ENCODE measurements at places on chromosomes 7 and 10.

- no peak for DNase-seq
Measured at GRCh38 chr7:12540850-12541249, 29.7 kb upstream of the SCIN start.

GRCh38 chr10:17648243-17649035, 4.5 kb downstream of the STAM start:
- peak; percentile 30 for DNase-seq

DNA sequence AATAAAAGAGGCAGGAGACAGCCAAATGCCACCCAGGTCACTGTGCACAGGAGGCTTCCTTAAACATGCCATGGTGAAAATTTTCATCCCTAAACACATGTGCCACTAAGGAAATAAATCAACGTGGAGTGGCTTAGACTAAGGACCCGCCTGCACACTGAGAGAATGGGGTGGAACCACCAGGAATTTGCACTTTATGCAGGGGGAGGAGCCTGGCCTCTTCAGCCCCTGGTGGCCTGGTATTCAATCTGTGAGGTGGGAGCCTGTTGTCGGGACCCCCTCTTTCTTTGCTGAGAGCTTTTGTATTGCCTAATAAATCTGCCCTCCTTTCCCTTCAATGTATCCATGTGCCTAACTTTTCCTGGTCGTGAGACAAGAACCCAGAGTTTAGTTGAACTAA, 204.6 kb upstream of the NRP1 start:
- no peak for DNase-seq

- no peak for DNase-seq
Measured at GRCh38 chr7:116592445-116592844, 67.6 kb downstream of the CAV1 start.

DNA sequence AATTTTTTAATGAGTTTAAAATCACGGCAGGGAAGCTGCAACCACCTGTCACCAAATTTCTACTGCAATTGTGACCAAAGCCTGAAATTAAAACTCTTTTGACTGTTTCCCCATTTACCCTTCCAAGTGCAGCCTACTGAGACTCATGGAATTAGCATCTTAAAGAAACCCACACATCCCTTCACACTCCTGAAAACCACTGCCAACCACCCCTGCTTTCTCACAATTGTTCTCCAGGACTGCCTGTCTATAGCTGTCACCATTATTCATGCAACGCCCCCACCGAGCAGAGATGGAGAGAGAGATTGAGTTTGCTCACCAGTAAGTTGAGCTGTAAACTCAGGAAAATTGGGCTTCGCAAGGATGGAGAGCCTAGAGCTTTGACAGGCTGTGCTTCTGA, 383.8 kb upstream of the SORCS1 start:
- DNase-seq = no peak

DNA sequence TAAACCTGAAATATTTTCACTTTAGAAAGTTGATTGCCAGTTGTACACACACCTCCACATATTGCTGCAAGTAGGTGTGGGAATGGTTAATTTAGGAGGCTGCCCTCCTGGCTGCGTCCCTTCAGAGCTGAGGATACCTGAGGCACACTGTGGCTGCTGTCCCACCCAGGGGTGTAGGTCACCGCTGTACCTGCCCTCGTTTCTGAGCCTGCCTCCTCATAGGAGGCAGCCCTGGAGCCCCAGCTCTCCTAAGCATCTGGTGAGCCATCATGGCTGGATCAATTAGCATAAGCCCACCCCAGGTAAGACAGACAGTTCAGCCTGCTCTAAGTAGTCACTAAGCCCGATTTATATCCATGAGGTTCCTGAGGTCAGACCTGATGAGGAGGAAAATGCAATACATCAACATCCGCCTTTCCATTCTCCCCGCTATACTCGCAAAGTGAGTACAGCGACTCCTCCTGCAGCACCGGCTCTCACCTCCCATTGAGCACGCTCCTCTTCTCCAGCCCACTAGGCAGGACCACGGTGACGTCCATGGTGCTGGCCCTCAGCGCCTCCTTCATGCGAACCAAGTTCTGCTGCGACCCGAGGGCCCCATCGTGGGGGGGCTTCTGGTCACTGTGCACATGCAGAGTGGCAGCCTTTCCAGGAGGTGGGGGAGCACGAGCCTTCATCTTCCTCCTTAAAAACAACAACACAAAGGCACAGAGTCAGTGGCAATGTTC, 97.2 kb downstream of the COBL start:
- no peak for DNase-seq

- DNase-seq = no peak
Measured at GRCh38 chr7:20508109-20508508, 107.4 kb upstream of the ABCB5 start.

- DNase-seq = no peak
Measured at GRCh38 chr10:60955316-60955715, 11.3 kb upstream of the RHOBTB1 start.

DNA sequence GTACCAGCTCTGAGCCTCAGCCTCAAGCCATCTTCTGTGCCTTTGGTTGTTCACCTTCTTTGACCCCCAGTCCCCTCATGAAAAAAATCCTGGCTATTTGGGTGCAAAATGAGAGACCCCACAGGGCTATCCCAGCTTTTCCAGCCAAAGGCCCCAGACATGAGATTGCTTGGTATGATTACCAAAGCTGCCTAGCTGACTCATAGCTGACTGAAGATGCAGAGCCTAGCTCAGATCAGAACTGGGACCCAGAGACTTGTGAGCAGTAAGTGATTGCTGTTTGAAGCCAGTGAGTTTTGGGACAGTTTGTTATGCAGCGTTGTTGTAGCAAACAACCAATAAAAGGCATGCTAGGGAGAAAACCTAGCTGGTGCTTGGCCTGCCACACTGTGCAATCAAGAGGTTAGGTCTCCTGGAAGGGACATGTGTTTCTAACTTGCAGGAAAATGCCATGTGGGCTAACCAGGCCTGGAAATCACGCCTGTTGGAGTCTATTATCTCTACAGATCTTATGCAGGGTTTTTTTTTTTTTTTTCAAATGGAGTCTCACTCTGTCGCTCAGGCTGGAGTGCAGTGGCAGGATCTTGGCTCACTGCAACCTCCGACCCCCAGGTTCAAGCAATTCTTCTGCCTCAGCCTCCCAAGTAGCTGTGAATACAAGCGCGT, 48.0 kb upstream of the DAGLB start:
- DNase-seq = no peak

DNA sequence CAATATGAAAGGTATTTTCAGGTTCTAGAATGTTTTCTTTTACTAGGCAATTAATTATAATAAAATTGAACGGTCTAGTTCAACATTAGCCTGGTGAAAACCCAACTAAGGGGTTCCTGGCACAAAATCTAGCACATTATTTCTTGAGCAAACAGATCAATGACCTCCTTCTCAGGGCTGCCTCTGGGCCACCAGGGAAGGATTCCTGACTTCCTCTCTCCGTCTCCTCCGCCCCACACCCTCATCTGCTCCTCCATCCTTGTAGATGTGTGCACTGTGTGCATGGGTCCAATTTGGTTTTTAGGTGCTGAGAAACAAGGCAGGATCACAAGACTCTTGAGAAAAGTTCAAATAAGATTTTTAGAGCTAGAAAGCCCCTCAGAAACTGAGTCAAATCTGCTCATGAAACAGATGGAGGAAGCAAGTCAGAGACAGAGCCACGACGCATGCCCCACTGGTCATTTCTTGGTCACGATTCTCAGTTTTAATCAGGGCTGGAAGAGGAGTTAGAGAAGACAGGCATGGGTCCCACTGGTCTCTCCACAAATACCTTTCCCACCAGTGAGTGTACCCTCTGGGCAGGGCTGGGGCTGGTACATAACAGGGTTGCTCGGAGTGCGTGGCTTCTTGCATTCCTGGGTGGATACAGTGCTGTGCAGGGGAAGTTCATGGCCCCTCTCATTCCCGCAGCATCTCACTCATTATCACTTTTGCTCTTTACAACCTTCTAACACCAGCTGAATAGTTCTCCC, 3.8 kb downstream of the TRPV6 start:
- DNase-seq = no peak

DNA sequence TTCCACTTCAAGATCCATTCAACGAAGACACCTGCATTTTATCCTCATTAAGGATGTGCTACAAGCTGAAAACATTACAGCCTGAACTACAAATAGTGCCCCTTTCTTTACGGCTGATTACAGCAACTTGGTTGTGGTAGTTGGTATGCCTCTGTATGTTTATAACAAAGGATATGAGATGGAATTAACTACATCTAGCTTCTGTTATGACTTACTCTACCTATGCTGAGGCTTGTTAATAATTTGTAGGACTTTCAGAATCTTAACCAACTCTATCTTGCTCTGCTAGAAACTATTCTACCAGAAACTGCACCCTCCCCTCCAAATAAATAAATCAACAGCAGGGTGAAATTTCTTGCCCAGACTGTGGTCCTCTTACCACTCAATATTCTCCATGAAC, 448.1 kb downstream of the GRM8 start:
- DNase-seq = no peak

DNA sequence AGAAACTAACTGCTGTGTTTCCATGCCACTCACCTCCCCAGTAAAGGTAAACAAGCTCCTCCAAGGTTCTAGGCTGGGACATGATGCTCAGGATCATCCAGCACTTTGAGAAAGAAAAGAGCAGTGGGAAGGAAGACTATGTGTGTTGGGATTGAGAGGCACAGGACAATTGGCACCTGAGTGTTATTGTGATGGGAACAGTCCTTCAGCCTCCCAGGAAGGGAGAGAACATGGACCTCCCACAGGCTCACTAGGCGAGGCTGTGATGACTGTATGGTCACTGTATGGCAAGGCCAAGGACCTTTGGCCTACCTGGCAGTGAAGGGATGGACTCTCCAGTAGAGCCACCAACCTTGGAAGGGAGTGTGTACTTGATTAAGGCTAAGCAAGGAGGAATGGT, 123.2 kb upstream of the UNC5B start:
- DNase-seq = no peak

DNA sequence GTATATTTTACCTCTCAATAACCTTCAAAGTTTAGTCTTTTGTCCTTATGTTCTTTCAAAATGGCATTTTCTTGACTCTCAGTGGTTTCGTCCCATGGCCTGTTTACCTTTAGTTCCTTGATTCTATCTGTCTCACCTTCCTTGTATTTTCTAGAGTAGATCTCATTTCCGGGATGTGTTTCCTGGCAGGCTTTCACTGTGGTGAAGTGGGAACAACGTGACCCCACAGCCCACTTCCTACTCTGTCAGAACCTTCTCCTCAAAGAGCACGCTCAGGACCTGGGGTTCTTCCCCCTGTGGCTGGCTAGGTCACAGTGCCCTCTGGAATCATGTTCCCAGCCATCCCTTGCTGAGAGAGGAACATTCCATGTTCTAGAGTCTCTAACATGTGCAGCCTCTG, 129.9 kb upstream of the ZNF32 start:
- DNase-seq = no peak

- DNase-seq = no peak
Measured at GRCh38 chr10:7383442-7383841, 27.4 kb downstream of the SFMBT2 start.

- no peak for DNase-seq
Measured at GRCh38 chr7:2444476-2444875, 31.7 kb downstream of the GRIFIN start.

GRCh38 chr7:85566095-85566794, 379.4 kb upstream of the SEMA3D start:
- DNase-seq = no peak

GRCh38 chr7:158031867-158032308, 555.7 kb downstream of the PTPRN2 start:
- DNase-seq = no peak

GRCh38 chr10:130994191-130994590, 317.3 kb downstream of the TCERG1L start:
- DNase-seq = no peak

- no peak for DNase-seq
Measured at GRCh38 chr10:69337296-69338132, 59.2 kb downstream of the HK1 start.

- DNase-seq = no peak
Measured at GRCh38 chr10:94043431-94043990, 49.8 kb downstream of the PLCE1 start.

GRCh38 chr10:89377705-89378637, at the start of gene IFIT1B:
Gene IFIT1B, plus strand, starts transcription at chr10:89378056. Its CDS starts 80 bp downstream, at chr10:89378136.
- DNase-seq = no peak

DNA sequence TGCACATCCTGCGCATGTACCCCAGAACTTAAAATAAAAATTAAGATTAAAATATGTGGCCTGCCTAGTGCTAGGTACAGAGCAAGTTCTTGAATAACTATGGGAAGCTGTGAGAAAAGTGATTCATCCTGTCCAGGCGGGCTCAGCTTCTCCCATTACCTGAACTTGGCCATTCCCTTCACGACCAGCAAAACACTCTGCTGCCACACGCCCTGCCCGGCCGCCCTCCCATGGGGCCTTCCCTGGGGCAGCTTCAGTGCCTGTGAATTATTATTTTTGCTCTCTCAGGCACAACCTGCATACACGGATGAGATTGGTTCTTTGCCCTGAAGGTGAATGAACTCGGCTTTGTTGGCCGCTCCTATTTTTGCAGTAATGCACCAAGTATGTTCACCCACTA, 209.2 kb upstream of the SHH start:
- DNase-seq = no peak

DNA sequence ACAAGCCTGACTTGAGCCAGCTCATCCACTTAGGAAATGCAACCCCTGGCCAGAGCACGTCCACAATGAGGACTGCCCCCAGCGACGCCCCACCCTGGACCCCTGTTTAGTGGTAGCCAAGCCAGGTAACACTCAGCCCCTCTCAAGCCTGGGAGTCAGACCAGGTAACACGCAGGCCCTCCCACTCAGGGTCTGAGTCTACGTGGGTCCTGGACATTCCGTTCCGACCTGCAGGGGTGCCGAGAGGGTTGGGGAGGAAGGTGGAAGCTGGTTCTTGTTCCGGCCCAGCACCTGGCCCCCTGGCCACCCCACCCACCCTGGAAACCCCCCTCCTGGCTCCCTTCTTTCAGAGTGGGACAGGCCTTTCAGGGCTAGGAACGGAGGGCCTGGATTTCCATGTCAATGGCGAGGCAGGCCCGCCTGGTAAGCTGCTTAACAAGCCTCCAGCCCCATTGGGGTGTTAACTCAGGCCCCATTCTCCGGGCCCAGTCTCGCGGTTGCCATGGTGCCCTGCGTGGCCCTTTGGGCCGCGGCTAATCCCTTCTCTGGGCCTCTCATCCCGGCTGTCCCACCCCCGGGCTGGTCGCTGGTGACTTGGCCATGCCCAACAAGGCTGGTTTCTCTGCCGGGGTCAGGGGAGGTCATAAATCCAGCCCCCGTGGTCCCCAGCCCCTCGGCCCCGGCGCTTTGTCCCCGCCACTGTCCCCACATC, 19.7 kb upstream of the LFNG start:
- DNase-seq = no peak
